Mesenteric fat pad (tissue), 1 donor: ENCODE measurements at places on chromosomes 4 and X. TPM values are rescaled to one million over a fixed set of nuclear protein-coding genes. Genes with fewer than 3 reads are reported as not detected.

GRCh38 chrX:130485870-130486269, 84.1 kb downstream of the RBMX2 start:
- no peak for DNase-seq

- DNase-seq: no peak
Observed at GRCh38 chrX:27598312-27598711, 8.2 kb downstream of the DCAF8L2 start.

DNA sequence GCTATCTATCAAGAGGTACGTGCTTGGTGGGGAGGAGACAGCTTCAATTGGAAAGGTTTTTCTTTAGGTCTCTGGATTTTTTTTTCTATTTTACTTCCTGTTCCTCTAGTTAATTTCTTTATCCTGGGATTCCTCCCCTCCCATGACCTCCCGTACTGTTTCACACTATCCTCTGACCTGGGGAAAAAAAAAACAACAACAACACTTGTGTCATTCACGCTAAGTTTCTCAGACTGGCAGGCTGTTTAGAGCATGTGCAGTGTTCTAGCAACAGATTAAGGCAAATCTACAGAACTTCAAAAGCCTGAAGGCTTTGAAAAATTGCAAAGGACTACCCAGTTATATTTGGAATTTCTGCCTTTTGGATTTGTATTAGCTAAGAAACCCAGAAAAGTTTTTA, 358.4 kb downstream of the ARHGAP24 start:
- no peak for DNase-seq

DNA sequence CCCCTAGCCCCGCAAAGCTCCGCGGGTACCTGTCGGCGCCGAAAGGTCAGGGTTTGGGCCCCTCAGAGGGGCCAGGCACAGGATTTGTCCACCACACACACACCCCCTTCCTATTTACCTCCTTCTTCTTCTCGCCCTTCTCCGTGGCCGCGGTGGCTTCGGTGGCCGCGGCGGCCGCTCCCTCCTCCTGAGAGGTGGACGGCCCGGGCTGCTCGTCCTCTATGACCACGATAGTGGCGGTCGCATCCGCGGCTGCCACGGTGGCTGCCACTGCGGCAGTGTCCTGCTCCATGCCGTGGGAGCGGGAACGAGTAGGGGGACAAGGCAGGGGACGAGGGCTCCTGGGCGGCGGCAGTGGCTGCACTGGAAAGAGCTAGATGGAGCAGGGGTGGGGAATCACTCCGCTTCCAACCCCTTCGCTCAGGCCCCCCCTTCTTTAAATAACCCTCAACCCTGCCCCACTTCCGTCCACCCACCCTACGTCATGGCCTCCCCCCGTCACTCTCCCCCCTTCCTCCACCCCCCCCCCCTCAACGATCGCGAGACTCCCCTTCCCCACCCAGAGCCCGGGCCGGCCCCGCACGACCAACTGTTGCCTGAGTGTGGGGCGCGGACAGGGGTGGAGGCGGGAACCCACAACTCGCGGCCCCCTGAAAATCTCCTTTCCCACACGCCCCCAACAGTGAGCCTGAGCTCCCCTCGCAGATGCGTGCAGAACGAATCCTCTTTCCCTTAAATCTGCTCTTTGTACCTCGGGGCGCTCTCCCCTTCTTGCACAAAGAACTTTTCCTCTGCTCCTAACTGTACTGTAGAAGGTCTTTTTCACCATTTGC, at the start of gene SMARCA1:
Gene SMARCA1 (minus strand): TSS at position 412 of the 833 bp plus-strand sequence. CDS start 120 bp downstream, at position 292.
- no peak for DNase-seq

The ZNF157 gene
- total RNA-seq: not detected

DNA sequence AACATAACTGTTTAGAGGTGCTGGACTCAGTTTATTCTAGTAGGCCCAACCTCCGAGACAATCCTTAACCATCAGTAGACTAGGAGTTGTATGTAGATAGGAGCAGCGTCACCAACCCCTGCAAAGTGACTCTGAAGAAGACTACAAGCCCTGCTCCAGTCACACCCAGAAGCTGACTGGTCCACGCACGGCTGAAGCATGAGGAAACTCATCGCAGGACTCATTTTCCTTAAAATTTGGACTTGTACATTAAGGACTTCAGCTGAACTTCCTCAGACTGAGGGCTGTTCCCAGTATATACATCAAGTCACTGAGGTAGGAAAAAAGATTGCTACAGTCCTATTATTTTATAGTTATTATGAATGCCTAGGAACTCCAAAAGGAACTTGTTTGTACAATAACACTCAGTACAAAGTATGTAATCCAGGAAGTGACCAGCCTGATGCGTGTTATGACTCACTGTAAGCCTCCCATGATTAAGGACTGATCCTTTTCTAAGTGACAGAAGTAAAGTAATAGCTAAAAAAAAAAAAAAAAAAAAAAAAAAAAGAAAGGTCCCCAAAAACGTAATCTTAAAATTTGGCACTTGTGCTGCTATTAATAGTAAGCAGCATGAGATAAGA, 41.6 kb upstream of the UGT2B7 start:
- DNase-seq: no peak

DNA sequence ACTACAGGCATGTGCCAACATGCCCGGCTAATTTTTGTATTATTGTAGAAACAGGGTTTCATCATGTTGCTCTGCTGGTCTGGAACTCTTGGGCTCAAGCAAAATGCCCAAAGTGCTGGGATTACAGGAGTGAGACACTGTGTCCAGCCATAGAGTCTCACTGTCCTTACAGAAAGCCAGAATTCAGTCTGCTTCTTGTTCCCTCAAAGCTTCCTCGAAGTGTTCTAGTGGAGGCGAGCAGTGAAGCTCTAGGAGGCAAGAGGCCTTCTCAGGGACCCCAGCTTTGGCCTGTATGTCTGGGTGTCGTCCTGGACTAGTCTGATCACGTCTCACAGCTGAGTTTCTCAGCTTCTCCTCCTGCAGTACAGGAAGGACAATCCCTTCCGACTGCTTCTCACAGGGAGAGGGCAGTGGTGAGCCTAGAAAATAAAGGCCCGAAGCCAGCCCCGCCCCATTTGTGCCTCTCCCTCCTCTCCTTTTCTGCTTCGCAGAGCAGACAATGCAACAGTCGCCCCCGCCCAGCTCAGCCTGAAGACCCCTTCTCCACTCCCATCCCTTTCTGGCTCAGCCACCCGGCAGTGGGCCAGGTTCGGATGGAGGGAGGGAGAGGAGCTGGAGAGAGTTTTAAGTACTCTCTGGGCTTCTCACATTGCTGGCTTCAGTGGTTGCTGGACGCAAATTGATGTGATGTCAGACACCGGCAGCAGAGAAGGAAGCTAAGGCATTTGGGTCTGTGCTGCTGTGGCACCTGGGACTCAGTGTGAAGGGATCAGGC, 11.1 kb upstream of the FAM3A start:
- no peak for DNase-seq

DNA sequence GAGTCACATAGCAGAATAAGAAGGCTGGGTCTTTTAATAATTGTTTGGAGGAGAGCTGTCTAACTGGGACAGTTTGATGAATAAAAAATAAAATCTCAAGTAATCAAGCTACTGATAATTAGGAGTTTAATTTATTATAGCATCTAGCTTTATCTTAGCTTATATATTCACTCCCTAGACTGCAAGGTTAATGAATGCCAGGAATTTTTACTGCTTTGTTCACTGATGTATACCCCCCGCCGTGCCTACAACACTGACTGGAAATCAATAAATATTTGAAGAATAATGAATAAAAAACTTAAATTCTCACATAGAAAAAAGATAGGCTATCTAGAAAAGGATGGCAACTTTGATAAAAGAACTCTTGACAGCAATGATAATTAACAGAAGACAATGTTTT, 59.7 kb downstream of the IQCM start:
- no peak for DNase-seq
